ENCODE measurements at places on chromosomes 13 and 19.
A peak's percentile ranks its signal among the peaks of the same experiment; 100 is the strongest.

DNA sequence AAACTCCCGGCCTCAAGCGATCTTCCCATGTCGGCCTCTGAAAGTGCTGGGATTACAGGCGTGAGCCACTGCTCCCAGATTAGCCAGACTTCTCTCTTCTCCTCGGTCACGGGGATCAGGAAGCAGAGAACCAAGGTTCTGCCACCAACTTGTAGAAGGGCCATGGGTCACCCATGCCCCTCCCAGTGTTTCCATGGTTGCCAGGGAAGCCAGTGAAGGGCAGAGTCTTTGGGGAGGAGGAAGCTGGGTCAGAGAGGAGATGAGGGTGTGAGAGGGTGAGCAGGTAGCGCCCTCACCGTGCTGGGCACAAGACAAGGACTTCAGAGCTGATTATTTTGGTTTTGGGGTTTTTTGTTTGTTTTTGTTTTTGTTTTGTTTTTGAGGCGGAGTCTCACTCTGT, 77.1 kb downstream of the GNG7 start:
- DNase-seq = peak; percentile 66

DNA sequence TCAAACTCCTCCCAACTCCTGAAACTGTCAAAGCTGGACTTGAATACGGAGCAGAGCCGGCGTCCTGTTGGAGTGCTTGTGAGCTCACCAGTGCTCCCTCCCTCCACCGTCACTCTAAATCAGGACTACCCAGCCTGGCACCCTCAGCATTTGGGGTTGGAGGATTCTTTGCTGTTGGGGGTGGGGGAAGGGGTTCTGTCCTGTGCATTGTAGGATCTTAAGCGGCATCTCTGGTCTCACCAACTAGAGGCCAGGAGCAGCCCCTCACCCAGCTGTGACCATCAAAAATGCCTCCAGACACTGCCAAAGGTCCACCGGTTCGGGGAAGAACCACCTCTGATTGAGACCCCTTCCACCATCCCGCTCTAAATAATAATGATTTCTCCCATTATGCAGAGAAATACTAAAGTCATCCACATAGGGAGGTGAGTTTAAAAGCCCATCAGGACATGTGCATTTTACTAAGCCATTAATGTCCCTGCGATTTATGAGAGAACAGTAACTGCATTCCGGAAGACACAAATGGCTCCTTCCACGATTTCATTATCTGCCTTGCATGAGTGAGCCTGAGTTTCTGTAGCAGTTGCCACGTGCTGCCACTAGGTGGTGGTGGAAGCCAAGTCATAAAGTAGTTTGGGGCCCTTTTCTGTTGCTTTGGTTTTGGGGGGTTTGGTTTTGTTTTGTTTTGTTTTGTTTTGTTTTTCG, 16.1 kb upstream of the USP29 start:
- peak; percentile 11 for DNase-seq

GRCh38 chr19:32570081-32570785, 10.8 kb upstream of the PDCD5 start:
- DNase-seq = no peak

DNA sequence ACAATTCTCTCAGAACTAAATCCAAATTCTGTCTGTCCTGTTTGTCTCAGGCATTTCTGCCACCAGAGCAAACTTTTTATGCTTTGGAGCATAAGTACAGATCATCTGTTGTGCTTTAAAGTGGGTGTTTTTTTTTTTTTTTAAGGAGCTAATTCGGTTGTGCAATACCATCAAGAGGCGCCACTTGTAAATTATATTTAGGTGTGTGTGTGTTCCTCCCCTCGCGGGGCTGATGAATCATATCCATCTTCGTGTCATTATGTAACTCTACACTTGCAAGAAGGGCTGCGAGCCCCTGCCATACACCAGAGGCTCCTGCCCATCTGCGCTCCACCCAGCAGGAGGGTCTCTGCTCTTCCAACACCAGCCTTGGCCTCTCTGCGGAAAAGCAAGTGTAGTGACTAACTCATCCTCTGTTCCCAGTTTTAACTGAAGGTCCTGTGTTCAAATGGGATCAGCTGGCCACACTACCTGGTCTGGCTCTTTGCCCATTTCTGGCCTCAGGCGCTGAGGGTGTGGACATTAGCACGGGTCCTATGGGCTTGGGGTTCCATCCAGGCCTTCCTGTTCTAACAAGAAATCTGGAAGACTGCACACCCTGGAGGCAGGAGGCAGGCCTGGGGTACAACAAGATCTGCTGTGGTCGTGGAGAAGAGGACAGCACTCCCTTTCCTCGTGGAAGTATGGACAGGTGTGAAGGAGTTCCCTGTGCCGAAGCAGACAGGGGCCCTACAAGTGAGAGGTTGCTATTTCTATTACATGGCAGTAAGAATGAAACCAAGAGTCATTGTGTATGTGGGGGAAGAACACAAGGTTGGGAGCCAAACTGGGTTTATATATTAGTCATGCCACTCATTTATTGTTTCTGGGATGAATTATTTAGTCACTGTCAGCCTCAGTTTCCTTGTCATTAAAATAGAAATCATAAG, 96.1 kb upstream of the MBNL2 start:
- no peak for DNase-seq

- no peak for DNase-seq
Observed at GRCh38 chr13:38167164-38167822, 182.4 kb upstream of the UFM1 start.

- DNase-seq = no peak
Observed at GRCh38 chr13:112245989-112246388, 130.2 kb upstream of the SPACA7 start.

DNA sequence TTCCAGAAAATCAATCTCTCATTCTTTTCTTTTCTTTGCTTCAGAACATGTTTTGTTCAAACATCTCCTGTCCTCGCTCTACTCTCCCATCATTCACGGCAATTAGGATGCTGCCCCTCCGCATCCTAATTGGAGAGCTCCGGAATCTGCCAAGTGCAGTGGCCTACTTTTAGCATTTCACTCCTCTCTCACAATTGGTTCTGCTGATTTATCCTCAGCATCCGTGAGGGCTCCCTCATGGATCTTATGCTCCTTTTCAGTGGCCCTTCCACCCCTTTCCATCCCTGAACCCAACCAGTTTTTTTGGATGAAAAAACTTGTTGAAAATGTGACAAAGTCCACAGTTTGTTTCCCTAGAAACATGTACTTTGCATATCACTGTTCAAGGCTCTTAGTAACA, 22.4 kb downstream of the AMER2 start:
- DNase-seq = no peak

- peak; percentile 53 for DNase-seq
Observed at GRCh38 chr19:18063463-18063862, 23.3 kb downstream of the IL12RB1 start.

GRCh38 chr19:50921426-50922316, 10.5 kb upstream of the KLK4 start:
- DNase-seq = no peak

DNA sequence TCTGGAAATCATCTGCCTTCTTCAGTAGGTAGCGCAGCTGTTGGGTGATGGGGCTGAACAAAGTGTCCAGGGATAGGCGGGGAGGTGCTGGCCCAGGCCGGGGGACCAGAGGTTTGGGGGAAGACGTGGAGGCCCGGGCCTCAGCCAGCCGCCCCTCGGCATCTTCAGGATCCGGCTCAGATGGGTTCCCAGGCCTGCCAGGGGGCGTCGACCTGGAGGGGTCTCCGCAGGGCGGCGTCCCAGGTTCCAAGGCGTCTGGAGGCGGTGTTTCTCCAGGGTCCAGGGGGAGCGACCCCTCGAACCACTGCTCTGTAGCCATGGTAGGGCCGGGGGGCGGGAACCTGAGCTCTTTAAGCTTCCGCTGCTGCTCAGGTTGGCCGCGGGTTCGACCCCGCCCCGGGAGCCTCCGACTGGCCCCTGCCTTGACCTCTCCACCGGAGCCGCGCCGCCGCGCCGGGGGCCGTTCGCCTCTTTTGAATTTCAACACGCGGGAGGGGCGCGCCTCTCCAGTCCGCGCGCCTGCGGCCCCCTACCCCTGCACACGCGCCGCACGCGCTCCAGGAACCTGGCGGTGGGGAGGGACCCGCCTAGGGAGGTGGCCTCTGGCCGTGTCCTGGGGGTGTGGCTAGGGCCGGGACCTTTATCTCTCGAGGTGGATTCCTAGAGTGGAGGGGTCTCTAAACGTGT, at the start of gene C19orf67:
TSS of gene C19orf67 (minus strand) at position 475 of the 687 bp plus-strand sequence. CDS start at position 319, 156 bp downstream.
- no peak for DNase-seq

- no peak for DNase-seq
Observed at GRCh38 chr19:16628984-16629691, 1.1 kb upstream of the MED26 start.

DNA sequence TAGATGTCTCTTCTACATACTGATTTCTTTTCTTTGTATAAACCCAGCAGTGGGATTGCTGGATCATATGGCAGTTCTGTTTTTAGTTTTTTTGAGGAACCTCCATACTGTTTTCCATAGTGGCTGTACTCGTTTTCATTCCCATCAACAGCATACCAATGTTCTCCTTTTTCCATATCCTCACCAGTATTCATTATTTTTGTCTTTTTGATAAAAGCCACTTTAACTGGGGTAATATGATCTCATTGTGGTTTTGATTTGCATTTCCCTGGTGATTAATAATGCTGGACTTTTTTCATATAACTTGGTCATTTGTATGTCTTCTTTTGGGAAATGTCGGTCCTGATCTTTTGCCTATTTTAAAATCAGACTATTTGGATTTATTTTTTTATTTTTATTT, 108.5 kb downstream of the PAN3 start:
- DNase-seq = no peak

DNA sequence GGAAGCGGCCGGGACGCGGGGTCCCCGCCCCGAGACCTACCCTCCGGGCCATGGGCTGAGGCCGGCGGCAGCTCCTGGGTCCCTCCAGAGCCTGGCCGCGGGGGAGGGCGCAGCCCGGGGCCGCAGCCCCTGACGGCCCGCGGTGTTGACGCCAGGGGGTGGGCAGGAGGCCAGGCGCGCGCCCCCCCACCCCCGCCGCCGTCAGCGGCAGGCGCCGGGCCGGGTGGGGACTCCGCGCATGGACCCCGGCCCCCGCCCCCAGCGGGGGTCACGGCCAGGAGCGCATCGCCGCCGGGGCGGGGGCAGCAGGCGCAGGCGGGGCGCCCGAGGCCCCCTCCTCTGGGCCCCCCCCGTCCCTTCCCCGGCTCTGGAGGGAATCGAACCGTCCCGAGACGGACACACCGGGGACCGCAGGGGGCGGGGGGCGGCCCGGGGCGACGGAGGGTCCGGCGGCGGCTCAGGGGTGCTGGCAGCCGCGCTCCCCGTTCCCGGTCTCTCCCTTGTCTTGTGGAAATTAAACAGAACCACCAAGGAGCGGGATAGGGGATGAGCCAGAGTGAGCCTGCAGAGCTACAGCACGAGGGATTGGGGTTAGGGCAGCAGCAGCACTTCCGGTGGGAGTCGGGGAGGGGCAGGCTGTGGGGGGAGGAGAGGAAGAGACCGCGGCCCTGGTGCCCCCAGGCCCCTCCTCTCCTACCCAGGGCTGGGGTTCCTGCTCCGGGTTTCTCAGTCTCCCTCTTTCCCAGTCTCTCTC, at the start of gene MEIS3:
TSS of gene MEIS3 (minus strand) at position 498 of the 754 bp plus-strand sequence. CDS start at position 52, 446 bp downstream.
- no peak for DNase-seq

GRCh38 chr13:77637588-77637987, 59.9 kb upstream of the SLAIN1 start:
- no peak for DNase-seq

- peak; percentile 40 for DNase-seq
Observed at GRCh38 chr19:42129399-42130253, 2.6 kb downstream of the POU2F2 start.

DNA sequence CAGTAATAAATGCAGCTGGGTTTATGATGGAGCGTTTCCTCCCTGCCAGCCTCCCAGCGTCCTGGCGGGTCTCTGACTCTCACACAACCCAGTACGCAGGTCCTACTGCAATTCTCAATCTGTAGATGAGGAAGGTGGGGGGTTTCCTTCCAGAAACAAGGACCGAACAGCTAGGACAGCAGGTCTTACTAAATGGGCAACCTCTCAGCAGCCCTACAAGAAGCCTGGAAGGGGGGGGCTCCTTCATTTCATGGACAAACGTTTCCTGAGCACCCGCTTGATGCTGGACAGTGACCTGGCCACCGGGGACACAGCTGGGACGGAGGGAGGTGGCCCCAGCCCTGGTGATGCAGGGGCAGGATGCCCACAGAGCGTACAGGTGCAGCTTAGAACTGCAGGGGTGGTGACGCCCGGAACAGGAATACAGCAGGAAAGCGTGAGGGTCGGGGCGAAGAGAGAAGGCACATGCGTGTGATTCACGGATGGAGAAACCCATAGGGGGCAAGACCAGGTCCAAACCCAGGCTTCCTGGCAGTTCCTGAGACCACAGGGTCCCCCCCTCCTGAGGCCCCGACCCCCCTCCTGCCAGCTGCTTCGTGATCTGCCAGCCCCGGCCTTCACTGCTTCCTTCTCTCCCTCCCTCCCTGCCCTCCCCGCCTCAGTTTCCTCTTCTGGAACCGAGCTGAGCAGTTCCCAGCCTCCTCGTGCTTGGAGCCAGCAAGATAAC, 732 bp upstream of the C2CD4C start:
- DNase-seq = no peak

GRCh38 chr13:72760189-72760588, 21.5 kb downstream of the DIS3 start:
- DNase-seq = no peak

- DNase-seq = peak; percentile 46
Observed at GRCh38 chr19:32599736-32600157, 18.8 kb downstream of the PDCD5 start.

DNA sequence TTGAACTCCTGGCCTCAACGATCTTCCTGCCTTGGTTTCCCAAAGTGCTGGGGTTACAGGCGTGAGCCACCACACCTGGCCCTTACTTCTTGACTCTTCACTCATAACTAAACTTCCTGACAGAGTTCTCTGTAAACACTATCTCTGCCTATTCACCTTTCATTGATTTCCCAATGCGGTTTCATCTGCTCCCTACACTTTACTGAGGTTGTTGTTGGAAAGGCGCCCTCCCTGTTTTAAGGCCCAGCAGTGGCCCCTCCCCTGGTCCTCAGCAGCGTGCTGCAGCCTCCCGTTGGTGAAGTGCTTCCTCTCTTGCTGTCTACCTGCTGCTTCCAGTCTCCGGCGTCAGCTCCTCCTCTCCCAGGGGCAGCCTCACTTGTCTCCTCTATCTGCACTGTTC, 26.7 kb upstream of the CEBPA start:
- DNase-seq = no peak

- DNase-seq = no peak
Observed at GRCh38 chr13:63855457-63856118, 2439.9 kb upstream of the PCDH20 start.

- DNase-seq = no peak
Observed at GRCh38 chr13:42048342-42048683, at the start of gene DGKH. Gene DGKH (plus strand): TSS chr13:42048648. CDS start chr13:42048774, 126 bp downstream.

DNA sequence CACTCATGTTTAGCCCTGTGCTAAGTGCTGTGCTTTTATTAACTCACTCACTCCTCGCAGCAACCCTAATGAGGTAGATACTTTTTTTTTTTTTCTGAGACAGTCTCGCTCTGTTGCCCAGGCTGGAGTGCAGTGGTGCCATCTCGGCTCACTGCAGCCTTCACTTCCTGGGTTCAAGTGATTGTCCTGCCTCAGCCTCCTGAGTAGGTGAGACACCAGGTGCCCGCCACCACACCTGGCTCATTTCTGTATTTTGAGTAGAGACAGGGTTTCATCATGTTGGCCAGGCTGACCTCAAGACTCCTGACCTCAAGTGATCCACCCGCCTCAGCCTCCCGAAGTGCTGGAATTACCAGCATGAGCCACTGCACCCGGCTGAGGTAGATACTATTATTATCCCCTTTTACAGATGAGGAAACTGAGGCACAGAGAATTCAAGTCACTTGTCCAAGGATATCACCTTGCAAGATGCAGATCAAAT, 2.5 kb downstream of the ITPKC start:
- DNase-seq = no peak
